Mucosa of gallbladder (tissue), 1 donor: ENCODE measurements at places on chromosomes 5 and 9.

DNA sequence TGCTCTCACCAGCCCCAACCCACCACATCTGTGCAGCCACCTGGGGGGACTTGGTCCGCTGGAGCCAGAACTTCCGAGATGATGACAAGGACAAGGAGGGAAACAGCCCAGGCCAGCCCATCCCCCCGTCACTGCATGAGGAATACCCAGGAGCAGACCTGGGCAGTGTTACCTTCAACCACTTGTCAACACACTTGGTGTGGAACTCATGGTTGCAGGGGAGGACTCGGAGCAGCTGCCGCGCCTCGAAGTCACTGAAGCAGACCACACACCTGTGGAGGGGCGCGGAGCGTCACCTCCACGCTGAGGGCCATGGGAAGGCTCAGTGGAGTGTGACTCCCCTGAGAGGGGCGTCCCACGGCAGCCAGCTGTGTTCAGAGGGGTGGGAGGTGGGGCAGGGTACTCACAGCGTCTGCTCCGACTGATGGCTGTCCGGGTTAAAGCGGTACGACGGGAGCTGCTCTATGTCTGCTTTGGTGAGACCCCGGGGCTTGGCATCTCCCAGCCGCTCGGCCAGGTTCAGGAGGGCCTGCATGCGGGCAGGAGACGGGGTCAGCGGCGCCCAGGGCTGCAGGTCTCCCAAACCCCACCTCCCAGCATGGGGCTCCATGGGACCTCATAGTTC lies 8.0 kb downstream of the RNF44 start:
- no peak for DNase-seq

DNA sequence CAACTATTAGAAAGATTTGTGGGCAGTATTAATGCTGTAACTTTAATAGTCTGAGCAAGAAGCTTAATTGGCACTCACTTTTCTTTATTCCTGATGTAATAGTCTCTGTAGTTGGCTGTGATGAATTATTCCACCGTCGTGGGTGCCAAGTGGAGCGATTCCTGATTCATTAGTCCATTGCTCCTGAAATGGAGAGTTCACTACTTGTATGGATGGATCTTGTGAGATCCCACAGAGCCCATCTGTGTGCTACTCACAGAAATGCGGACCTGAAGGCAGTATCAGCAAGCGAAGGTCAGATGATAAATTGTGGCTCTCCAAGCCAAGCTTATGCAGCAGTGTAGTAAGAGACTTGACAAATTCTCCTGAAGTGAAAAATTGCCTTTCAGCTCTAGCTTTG lies 212.2 kb downstream of the CHSY3 start:
- no peak for DNase-seq

DNA sequence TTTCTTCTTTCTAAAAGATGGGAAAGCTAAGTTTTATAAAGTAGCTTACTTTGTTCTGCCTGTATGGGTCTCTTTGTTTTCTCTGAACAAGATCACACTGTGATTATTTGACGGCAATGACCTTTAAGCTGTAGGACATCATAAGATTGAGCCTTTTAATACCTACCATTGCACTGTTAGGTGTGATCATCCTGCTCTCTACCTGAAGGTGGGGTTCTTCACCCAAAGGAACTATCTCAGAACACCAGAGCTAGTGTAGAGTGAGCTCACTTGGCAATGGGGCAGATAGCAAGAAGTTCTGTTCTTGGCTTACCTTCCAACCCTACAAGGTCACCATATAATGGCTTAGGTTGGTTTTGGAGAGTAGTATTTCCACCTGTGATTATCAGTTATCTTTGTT lies 200.2 kb downstream of the SPATA31D1 start:
- DNase-seq = no peak

DNA sequence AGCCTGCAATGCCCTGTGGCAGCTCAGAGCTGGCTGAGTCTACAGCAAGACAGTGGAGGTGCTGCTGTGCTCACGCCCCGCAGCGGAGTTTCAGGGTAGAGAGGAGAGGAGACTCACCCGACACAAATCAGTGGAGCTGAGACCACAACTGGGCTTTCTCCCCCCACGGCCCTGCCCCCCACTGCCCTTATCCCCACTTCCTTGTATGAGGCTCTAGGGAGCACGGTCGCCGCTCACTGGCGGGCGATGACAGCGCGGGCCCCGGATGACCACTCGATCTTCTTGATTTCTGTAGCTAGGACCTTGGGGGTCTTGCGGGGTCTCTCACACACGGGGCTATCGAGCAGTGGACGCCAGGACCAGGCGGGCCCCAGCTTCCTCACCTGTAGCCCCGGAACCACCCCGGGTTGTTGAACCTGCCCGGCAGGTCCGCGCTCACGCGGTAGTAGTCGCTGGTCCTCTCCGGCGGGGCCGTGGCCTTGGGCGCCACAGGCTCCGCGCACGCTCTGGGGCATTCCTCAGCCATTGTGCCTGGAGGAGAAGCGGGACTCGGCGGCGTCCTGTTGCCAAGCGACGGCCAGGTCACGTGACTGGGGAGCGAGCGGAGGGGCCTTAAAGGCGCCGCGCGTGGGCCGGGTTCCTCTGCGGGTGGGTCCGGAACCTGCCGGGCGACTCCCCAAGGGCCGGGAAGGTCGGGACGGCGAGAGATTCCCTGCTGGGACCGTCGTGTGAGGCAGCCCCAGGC lies 984 bp upstream of the MRPS2 start:
- peak; percentile 97 for DNase-seq

- no peak for DNase-seq
Observed at GRCh38 chr5:73447530-73448462, 781 bp downstream of the FOXD1 start.

DNA sequence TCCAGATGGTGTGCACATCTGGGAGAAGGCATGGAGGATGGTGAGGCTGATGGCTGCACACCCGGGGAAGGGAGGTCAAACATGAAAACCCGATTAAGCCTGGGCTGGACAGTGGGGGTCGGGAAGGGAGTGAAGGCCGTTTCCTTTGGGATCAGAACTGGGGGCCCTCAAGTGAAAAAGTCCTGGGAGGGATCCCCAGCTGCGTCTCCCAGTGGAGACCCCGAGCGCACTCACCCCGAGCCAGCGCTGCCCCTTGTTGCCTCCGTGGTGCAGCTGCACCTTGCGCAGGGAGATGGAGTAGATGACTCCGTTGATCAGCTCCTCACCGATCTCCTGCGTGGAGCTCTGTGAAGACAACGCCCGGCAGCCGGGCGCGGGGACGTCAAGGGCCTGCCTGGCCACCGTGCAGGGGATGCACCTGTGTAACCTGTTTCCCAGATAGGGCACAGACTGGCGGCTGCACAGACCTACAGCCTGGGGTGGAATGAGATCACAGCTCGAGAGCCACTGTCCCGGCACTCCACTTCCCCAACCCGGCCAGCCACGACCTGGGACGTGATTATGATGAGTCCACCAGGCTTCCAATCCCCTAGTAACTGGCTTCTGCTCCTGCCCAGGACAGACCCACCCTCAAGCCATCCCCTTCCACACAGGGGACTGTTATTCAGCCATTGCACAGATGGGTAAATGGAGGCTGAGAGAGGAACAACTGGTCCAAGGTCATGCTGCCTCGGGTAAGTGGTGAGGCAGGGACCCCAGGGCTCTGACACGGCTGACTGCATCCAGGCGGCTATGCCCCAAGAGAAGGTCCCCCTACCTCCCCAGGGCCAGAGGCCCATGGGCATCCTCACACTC lies 9.0 kb downstream of the RALGDS start:
- DNase-seq = no peak

- peak; percentile 88 for DNase-seq
Observed at GRCh38 chr9:114098936-114099668, at the start of gene KIF12. Gene KIF12, minus strand, starts transcription at chr9:114099292. Its CDS starts 16 bp downstream, at chr9:114099276.

DNA sequence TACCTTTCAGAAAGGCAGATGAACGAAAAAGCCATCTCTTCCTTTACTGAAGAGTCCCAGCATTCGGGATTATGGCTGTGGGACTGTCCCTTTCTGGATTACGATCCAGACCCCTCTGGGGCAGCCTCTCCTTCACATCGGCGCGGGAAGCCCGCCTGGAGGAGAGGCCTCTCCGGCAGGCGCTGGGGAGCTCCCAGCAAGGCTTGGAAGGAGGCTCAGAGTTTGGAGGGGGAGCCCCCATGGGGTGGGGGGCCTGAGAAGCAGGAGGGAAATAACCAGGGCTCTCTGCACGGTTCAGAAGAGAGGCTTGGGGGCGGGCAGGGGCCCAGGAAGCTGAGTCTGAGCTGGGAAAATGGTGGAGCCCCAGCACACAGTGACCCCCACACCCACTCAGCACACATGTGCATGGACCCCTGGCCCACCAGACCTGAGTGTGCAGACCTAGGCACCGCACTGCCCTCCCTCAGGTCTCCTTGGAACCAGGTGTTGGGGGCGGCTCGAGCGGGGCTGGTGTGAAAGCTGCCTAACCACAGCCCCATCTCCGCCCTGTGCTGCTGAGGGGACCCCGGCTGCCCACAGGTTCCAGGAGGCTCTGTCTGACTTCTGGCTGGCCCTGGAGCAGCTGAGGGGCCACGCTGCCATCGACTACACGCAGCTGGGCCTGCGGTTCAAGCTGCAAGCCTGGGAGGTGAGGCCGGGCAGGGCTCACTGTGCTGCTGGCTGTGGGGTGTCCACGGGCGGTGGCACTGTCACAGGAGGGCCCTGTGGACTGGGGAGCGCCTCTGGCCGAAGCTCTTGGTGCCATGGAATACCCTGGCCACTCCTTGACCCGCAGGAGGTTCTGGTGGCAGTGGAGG lies 4.5 kb downstream of the NOXA1 start:
- no peak for DNase-seq

GRCh38 chr9:91273853-91274552 lies 87.7 kb downstream of the AUH start:
- no peak for DNase-seq

DNA sequence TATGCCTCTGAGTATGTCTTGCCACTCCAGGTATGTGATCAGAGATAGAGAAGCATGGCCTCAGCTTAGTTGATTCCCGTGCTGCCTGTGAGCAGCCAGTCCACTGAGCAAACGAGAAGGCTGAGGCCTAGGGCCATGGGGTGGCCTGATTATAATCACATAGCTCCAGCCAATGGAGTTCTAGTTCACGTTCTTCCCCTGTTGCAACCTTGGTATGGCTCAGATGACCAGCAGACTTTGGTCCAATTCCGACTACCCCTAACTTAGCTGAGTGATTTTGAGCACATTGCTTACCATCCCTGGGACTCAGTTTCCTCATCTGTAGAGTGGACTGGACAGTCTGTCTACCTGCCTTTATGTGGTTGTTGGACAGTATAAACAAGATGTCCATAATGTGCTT lies 68.4 kb downstream of the PPARGC1B start:
- DNase-seq = no peak

DNA sequence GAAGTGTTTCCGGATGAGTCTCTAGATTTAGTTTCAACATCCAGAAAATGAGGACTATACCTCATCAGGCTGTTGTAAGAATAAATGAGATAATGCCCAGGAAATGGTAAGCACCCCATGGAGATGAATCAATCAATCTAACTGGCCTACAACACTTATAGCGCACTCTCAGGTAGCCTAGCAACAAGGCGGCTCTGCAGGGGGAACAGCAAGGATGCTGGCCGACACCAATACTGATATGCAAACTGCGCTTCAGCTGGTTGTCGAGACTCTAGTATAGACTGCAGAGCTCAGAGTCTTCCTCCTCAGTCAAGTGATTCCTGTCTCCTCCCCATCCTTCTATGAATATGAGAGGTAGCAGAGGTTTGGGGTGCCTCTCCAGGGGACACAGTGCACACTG lies 218.8 kb upstream of the WWC1 start:
- DNase-seq = no peak

- peak; percentile 68 for DNase-seq
Observed at GRCh38 chr5:179825655-179826182, 5.0 kb downstream of the SQSTM1 start.

DNA sequence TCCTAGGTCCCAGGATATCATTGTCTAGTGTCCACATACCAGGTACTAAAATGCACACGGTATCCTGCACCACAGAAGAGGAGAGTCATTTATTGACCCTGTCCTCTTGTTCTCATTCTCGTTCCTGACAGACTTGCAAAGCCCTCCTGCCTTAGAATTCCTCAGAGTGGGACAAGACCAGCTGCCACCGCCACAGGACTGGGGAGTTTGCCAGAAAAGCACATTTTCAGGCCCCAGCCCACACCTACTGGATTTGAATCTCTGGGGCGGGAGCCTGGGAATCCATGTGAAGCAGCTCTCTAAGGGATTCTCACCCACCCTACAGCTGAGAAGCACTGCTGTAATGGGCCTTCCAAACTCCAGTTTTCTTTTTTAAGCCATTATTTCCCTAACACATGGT lies 68.0 kb upstream of the FANCC start:
- DNase-seq = no peak

DNA sequence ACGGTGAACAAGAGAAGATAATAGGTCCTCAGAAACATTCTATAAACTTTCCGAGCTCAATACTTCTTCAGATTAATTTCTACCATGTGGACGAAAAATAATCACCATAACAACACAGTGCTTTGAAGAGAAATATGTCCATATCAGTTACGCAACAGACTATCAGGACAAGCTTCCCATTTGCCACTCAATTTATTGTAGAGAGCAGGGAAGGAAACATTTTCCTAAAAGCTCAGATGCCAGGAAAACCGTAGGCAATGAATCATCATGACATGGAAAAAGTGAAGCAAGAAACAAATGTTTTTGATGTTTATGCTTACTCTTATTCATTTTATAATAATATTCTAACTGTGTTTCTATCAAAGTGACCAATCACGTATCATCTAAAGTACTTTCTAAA lies 87.6 kb downstream of the S1PR3 start:
- DNase-seq = no peak

GRCh38 chr5:179355976-179356974 lies 11.0 kb upstream of the ADAMTS2 start:
- peak; percentile 27 for DNase-seq

GRCh38 chr5:124583469-124584350 lies 162.7 kb downstream of the ZNF608 start:
- no peak for DNase-seq

GRCh38 chr9:133967024-133967741 lies 24.9 kb downstream of the VAV2 start:
- no peak for DNase-seq

- no peak for DNase-seq
Observed at GRCh38 chr5:33903118-33903517, 11.3 kb upstream of the ADAMTS12 start.

GRCh38 chr5:24623031-24623430 lies 21.7 kb downstream of the CDH10 start:
- no peak for DNase-seq

DNA sequence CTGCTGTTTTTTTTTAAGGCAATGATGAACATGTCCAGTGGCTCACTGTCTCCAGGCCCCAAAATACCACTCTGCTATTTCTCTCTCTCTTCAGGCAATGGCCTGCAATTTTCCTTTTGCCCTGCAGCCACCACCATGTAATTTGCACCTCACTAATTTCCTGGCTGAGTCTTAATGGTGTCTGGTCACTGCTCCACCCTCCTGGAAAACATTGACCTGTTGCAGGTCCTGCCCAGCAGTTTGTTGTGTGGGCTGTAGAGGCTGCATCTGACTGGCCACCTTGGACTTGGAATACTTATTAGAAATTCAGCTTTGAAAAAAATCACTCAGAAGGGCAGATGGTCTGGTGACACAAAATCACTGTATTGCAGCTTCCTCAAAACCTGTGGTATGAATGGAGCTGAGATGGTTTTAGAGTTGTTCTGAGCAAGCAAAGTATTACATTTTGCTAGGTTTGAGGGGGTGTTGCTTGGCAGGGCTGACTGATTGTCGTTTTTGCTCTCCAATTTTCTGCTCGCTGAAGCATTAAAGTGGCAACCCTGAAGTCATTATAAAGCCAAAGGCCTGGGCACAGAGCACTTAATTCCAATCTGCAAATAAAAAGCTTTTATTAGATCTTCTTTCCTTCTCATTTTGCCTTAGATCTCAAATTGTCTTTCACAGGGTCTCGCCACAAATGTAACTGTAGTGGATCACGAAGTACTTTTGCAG lies 134.8 kb downstream of the TMEM174 start:
- DNase-seq = no peak
